ENCODE measurements at places on chromosomes 4 and X. TPM values are rescaled to one million over a fixed set of nuclear protein-coding genes. Genes with fewer than 3 reads are reported as not detected.

PNMA6F gene
- total RNA-seq: not detected

KLHL4 gene
- 40.8 TPM for total RNA-seq

SORBS2 gene
- 6.3 TPM for total RNA-seq

MTCP1 gene
- total RNA-seq: 12.6 TPM

- no peak for DNase-seq
Observed at GRCh38 chr4:148779771-148780170, 337.6 kb upstream of the NR3C2 start.

DNA sequence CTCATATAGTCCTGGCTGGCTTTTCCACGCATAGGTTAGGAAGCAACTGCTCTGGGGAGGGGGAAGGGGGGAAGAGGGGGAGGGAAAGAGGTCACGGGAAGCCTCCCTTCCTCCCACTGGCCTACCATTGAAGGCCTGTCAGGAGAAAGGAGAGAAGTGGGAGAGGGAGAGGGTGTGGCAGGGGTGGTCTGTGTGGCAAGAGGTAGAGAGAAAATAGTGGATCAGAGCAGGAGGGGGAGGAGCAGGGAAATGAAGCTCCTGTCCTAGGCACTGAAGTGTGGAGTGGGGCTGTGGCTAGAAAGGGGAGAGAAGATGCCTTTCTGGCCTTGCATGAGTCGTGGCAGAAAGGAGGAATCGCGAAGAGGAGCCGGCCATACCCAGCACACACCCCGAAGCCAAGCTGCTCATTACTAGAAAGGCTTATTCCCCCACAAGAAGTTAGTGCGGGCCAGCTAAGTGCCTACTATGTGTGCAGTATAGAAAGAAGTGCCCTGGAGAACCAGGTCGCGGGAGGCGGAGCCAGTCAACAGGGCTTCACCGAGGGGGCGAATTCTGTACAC, 1.1 kb upstream of the TMEM164 start:
- no peak for DNase-seq
